ENCODE measurements at places on chromosomes 16 and 17. TPM values are rescaled to one million over a fixed set of nuclear protein-coding genes. Genes with fewer than 3 reads are reported as not detected.

GRCh38 chr16:83689385-83689831 is 118.4 kb upstream of the HSBP1 start:
- peak; percentile 98 for DNase-seq

Gene MILR1
- total RNA-seq: 6.6 TPM

DNA sequence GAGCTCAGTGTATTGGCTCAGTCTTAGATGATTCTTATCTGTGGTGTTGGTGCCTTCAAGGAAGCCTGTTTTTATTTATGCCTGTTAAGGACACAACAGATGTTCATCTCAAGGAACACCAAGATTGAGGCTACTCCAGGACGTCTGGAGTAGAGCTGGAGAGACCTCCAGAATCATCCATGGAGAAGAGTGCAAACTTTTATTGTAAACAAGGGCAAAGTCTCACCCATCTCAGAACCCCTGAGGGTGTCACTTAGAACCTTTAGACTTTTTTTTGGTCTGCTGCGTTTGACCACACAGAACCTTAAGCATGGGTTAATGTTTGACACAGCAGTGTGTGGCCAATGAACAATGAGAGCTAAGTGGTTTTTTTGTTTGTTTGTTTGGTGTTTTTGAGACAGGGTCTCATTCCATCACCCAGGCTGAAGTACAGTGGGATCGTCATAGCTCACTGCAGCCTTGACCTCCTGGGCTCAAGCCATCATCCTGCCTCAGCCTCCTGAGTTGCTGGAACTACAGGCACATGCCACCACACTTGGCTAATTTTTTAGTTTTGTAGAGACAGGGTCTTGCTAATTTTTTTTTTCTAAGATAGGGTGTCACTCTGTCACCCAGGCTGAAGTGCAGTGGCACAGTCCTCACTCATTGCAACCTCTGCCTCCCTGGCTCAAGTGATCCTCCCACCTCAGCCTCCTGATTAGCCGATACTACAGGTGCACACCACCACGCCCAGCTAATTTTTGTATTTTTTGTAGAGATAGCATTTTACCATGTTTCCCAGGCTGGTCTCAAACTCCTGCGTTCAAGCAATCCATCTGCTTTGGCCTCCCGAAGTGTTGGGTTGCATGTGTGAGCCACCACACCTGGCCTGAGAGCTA is 16.3 kb downstream of the SLC47A1 start:
- DNase-seq: no peak

DNA sequence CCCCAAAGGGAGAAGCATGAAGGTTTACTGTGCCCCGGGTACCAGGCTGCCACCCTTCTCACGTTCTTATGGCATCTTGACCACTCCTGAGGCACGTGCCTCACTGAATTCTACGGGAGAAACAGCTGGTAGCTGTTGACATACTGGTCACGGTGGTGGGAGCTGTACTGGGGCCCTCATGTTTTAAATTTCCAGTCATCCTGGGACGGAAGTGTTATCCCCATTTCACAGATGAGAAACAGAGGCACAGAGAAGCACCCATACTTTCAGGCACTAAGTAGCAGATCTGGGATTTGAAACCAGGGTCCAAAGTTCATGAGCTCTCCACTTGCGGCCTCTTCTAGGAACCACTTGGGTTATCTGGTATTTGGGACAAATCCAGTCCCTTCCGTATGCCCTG is 26.3 kb upstream of the DOC2B start:
- DNase-seq: no peak

Gene GLTPD2
- total RNA-seq: not detected

Measured in A172 (cell line).